Liver (tissue), 10 donors: ENCODE measurements at places on chromosomes 5 and 9. TPM values are rescaled to one million over a fixed set of nuclear protein-coding genes. Genes with fewer than 3 reads are reported as not detected.
A peak's percentile ranks its signal among the peaks of the same experiment; 100 is the strongest.

- H3K27ac ChIP-seq, result no peak overlapping the region
- H3K27me3 ChIP-seq, result no peaks in the 10 kb centered on the region
- no peaks in the 10 kb centered on the region for H3K36me3 ChIP-seq
- H3K4me1 ChIP-seq, result no peaks in the 10 kb centered on the region
- DNase-seq, result no peak
These were observed 315.6 kb downstream of the CETN3 start for GRCh38 chr5:90093751-90094485.

- H3K27me3 ChIP-seq, result no peaks in the 10 kb centered on the region
- no peaks in the 10 kb centered on the region for H3K36me3 ChIP-seq
- H3K4me3 ChIP-seq, result no peak overlapping the region
- H3K27ac ChIP-seq, result no peak overlapping the region
- H3K4me1 ChIP-seq, result no peaks in the 10 kb centered on the region
These were observed 275.5 kb downstream of the SPOCK1 start for GRCh38 chr5:137223324-137224295.

The SH3TC2 gene
- total RNA-seq, result 6.2 TPM

DNA sequence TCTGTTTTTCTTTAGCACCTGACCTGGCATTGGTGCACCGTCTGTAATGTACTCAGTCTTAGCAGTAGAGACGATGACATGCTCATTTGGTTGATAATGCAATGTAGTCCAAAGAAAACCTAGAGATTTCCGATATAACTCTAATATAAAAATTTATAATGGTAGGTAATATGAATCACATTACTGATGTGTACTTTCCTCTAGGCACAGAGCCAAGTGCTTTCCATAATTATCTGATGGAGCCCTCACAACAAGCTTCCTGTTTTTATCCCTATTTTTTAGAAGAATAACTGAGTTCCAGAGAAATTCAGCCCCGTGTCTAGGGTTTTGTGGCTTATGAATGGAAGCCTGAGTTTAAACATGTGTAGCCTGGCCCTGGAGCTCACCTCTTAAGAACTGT, 53.7 kb downstream of the KDM4C start:
- H3K4me3 ChIP-seq, result no peak overlapping the region
- no peaks in the 10 kb centered on the region for H3K27me3 ChIP-seq
- no peaks in the 10 kb centered on the region for H3K36me3 ChIP-seq
- DNase-seq, result no peak

DNA sequence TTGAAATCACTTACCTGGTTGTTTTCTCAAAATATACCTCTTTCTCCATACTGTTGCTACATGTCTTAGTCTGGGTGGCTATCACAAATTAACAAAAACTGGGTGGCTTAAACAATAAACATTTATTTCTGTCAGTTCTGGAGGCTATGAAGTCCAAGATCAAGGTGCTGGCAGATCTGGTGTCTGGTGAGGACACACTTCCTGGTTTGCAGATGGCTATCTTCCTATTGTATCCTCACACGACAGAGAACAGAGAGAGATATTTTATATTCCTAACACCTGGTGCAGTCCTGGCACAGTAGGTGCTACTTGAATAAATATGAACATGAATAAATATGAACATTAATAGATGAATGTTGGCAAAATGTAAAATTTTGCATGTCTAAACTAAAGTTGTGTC, 164.3 kb upstream of the ACOT12 start:
- no peak for DNase-seq
- no peaks in the 10 kb centered on the region for H3K27me3 ChIP-seq
- no peak overlapping the region for H3K4me3 ChIP-seq
- no peaks in the 10 kb centered on the region for H3K4me1 ChIP-seq
- no peaks in the 10 kb centered on the region for H3K36me3 ChIP-seq
- no peak overlapping the region for H3K27ac ChIP-seq

The TEX48 gene
- total RNA-seq, result not detected

GRCh38 chr9:16341177-16341576, 529.3 kb downstream of the BNC2 start:
- no peaks in the 10 kb centered on the region for H3K4me1 ChIP-seq
- H3K27ac ChIP-seq, result no peak overlapping the region
- no peaks in the 10 kb centered on the region for H3K36me3 ChIP-seq
- no peak for DNase-seq

- H3K4me1 ChIP-seq, result no peaks in the 10 kb centered on the region
- H3K4me3 ChIP-seq, result no peak overlapping the region
- no peak for DNase-seq
- H3K27me3 ChIP-seq, result no peaks in the 10 kb centered on the region
- H3K27ac ChIP-seq, result no peak overlapping the region
These were observed 65.7 kb downstream of the TMEM38B start for GRCh38 chr9:105760053-105760452.

- H3K4me1 ChIP-seq, result peaks cover 3% of the 10 kb centered on the region
- H3K27ac ChIP-seq, result no peak overlapping the region
- no peaks in the 10 kb centered on the region for H3K27me3 ChIP-seq
- H3K4me3 ChIP-seq, result no peak overlapping the region
- DNase-seq, result no peak
These were observed 260.2 kb upstream of the PPP1R2B start for GRCh38 chr5:156589946-156590216.

The OR13C5 gene
- total RNA-seq, result not detected

DNA sequence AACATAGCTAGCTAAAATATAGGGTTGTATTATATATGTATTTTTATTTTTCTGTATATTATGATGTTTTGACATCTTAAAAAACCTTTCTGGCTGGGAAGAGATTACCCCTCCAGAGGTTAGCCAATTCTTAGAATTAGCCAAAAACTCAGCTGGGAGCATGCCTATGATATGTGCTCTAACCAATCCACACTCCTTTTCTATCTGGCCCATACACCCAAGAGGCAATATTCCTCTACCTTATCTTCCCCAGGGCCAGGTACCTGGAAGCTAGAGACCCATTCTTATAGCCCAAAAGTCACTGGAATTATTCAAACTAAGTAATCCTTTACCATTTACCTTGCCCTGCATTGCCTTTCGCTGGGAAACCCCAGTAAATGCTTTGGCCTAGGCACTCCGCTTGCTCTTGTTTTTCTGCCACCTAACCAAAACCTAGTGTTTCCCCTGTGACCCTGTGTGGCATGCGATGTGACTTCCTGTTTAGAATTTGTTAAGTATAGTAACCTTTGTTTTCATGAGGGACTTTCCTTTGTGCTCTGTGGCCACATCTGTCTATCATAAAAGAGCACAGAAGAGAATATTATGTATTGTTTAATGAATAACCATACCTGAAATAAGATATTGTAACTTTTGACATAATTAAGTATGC, 37.4 kb downstream of the CSNK1G3 start:
- H3K4me3 ChIP-seq, result no peak overlapping the region
- no peak overlapping the region for H3K27ac ChIP-seq
- no peaks in the 10 kb centered on the region for H3K27me3 ChIP-seq

GRCh38 chr5:178627259-178627598, 379 bp upstream of the CLK4 start:
- no peaks in the 10 kb centered on the region for H3K27me3 ChIP-seq
- peak overlapping the region; percentile 61 for H3K4me3 ChIP-seq
- H3K4me1 ChIP-seq, result peaks cover 25% of the 10 kb centered on the region
- H3K36me3 ChIP-seq, result no peaks in the 10 kb centered on the region

GRCh38 chr5:180598797-180599589, 7.7 kb upstream of the SCGB3A1 start:
- H3K36me3 ChIP-seq, result no peaks in the 10 kb centered on the region
- peaks cover 2% of the 10 kb centered on the region for H3K4me1 ChIP-seq
- no peak overlapping the region for H3K4me3 ChIP-seq
- no peaks in the 10 kb centered on the region for H3K27me3 ChIP-seq
- no peak for DNase-seq

DNA sequence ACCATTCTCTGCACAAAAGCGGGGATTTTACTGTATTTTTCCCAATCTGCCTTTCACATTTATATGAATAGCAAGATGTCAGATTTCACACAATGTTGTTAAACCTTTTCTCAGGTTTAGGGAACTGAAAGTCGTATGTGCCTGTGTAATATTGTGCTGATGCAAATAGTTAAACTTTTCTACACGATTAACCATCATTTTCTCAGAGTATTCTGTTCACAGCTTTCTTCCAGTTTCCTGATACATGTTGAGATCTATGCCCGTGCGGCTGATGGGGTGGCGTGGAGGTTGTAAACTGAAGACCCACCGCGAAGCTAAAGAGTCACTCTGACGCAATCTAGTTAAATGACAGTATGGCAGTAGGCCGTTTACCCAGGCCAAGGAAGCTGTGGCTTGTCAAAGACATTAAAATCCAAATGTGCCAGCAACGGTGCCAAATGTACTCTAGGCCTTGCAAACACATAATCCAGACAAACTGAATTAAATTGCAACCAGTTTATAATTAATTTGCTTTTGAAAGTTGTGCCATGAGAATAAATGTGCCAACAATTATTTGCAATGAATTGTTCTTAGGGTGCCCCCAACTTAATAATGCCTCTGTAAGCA, 145.7 kb downstream of the EBF1 start:
- H3K27ac ChIP-seq, result no peak overlapping the region
- no peaks in the 10 kb centered on the region for H3K27me3 ChIP-seq
- no peaks in the 10 kb centered on the region for H3K4me1 ChIP-seq
- no peak for DNase-seq

DNA sequence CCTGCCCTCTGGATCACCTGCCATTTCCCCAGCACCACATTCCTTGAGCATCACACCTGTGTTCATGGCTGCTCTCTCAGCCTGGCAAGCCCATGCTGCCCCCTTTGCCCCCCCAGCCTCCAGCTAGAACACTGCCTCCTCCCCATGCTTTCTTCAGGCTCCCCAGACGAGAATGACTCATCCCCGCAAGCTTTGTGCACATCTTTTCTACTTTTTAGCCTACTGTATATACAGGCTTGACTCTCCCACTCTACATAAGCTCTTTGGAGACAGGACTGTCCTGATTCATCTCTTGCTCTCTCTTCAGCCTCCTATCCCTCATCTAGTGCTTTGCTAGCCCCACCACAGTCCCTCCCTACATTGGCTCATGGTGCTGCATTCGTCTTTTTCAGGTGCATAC, 19.9 kb upstream of the GLIPR2 start:
- DNase-seq, result no peak
- H3K36me3 ChIP-seq, result no peaks in the 10 kb centered on the region
- no peaks in the 10 kb centered on the region for H3K4me1 ChIP-seq
- H3K27ac ChIP-seq, result no peak overlapping the region
- H3K27me3 ChIP-seq, result no peaks in the 10 kb centered on the region
- no peak overlapping the region for H3K4me3 ChIP-seq

The STK32A gene
- 0.17 TPM for total RNA-seq

DNA sequence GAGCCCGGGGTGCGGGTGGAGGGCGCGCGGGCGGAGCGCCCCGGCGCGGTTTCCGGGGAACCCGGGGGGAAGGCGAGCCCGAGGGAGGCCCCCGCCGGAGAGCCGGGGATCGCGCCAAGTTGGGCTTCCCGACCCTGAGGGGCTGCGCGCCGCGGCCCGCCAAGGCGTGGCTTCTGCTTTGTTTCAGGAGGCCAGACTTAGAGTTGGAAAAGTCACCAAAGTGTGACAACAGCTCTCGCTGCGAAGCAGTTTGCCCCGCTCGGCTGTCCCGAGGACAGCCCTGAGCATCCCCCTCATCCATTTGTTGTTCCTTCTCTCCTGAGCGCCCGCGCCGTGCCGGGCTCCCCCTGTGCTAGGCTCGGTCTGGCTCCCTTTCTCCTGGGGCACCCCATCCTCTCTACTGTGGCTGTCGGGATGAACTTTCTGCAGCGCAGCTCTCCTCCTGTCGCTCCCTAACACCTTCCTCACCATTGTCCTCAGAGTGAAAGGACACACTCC, 410 bp downstream of the GLIPR2 start:
- no peaks in the 10 kb centered on the region for H3K36me3 ChIP-seq
- peaks cover 14% of the 10 kb centered on the region for H3K4me1 ChIP-seq
- H3K4me3 ChIP-seq, result peak overlapping the region; percentile 59
- DNase-seq, result no peak

GRCh38 chr9:135474915-135475314, 4.7 kb upstream of the PPP1R26 start:
- H3K27ac ChIP-seq, result no peak overlapping the region
- no peak for DNase-seq
- no peaks in the 10 kb centered on the region for H3K36me3 ChIP-seq
- no peak overlapping the region for H3K4me3 ChIP-seq
- no peaks in the 10 kb centered on the region for H3K4me1 ChIP-seq

DNA sequence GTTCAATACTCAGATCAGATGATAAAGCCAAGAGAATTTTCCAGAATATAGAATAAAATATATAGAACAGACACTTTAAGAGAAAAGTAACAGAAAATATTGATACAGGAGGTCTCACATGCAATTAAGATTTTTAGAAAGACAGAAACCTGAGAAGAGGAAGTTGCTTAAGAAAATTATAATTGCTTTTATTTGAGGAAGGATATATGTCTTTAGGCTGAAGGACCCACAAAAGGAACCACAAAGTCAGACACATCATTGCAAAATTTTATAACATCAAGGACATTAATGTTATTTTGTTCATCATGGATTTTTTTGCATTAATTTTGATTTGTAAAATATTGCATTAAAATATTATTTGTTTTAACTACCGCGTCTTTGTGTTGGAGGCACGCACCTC, 141.5 kb downstream of the FSTL4 start:
- no peak for DNase-seq
- H3K4me3 ChIP-seq, result no peak overlapping the region
- no peaks in the 10 kb centered on the region for H3K27me3 ChIP-seq
- no peaks in the 10 kb centered on the region for H3K36me3 ChIP-seq
- H3K4me1 ChIP-seq, result no peaks in the 10 kb centered on the region

DNA sequence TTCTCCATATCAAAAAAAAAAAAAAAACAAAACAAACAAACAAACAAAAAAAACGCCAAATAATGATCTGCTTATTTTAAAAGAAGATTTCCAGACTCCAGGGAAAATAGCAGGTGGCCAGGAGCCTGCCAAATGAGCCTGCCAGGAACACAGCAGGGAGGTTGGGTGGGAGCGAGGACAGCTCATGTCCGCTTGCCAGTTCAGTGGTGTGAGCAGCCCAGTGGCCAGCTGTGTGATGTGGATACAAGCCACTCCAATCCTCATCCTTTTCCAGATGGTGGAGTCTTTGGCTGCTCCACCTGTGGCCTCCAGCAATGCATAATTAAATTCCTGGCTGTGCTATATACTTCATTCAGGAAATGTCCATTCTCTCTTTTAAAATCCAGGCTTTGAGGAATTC, 1025.1 kb upstream of the C9orf72 start:
- DNase-seq, result no peak
- no peaks in the 10 kb centered on the region for H3K4me1 ChIP-seq
- no peaks in the 10 kb centered on the region for H3K36me3 ChIP-seq
- H3K27me3 ChIP-seq, result no peaks in the 10 kb centered on the region
- H3K4me3 ChIP-seq, result no peak overlapping the region

DNA sequence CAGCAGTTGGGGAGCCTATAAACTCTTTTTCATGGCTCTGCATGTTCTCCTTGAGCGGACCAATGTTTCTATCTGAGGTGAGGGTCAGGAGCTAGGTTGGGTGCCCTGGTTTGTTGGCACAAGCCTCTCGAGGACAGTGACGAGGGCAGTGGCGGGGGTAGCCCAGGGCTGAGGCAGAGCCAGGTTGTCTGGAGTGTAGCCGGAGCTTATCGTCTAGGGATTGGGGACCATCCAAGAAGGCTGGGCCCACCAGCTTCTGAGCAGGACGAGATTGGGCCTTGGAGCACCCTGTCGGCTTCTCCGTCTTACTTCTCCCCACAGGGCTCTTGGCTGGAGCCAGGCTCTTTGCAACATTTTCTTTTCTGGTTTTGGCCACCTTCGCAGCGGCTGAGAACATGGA, 13.2 kb upstream of the CCL21 start:
- DNase-seq, result no peak
- H3K36me3 ChIP-seq, result no peaks in the 10 kb centered on the region
- no peak overlapping the region for H3K4me3 ChIP-seq
- H3K27me3 ChIP-seq, result no peaks in the 10 kb centered on the region
- no peaks in the 10 kb centered on the region for H3K4me1 ChIP-seq
